ENCODE measurements at places on chromosomes 3 and 15.

GRCh38 chr15:78108300-78109084, 16.1 kb downstream of the SH2D7 start:
- DNase-seq, result peak; percentile 90

GRCh38 chr3:32411442-32411841, 19.8 kb downstream of the CMTM7 start:
- DNase-seq, result no peak

DNA sequence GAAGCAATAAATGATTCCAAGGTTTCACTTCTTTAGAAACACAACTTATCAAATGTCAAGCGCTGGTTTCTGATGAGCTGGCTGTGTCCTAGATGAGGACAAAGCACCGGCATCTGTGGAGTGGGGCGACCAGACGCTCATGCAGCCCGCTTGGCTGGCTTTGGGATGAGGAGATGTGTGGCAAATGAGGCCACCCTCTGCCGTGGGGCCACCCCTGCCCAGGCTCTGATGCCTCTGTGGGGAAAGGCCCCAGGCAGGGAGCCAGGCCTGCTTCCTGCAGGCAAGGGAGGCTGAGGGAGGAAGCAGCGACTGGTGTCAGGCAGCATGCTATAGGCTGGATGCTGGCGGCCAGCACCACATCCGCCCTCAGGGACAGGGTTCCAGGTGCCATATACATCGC, 102.9 kb downstream of the HERC2 start:
- no peak for DNase-seq

DNA sequence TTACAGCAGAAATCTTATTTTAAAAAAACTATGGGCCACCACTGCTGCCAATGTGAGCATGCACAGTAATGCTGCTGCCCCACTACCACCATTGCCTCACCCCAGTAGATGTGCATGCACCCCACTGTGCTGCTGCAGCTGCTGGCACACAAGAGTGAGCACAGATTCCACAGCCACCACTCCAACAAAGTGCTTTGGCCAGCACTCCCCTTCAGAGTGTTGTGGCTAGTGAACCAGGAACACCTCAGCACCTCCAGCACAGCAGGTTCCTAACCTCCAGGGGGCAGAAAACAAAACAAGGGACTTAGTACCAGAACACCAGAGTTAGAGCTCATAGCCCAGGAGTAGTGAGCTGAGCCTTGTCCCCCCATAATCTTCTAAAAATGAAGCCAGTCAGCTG, 629.6 kb downstream of the PYDC2 start:
- DNase-seq, result no peak

- no peak for DNase-seq
These were observed 21.9 kb downstream of the LRTM1 start for GRCh38 chr3:54905920-54906319.

- no peak for DNase-seq
These were observed 27.9 kb upstream of the PRR23E start for GRCh38 chr3:127165036-127165435.

DNA sequence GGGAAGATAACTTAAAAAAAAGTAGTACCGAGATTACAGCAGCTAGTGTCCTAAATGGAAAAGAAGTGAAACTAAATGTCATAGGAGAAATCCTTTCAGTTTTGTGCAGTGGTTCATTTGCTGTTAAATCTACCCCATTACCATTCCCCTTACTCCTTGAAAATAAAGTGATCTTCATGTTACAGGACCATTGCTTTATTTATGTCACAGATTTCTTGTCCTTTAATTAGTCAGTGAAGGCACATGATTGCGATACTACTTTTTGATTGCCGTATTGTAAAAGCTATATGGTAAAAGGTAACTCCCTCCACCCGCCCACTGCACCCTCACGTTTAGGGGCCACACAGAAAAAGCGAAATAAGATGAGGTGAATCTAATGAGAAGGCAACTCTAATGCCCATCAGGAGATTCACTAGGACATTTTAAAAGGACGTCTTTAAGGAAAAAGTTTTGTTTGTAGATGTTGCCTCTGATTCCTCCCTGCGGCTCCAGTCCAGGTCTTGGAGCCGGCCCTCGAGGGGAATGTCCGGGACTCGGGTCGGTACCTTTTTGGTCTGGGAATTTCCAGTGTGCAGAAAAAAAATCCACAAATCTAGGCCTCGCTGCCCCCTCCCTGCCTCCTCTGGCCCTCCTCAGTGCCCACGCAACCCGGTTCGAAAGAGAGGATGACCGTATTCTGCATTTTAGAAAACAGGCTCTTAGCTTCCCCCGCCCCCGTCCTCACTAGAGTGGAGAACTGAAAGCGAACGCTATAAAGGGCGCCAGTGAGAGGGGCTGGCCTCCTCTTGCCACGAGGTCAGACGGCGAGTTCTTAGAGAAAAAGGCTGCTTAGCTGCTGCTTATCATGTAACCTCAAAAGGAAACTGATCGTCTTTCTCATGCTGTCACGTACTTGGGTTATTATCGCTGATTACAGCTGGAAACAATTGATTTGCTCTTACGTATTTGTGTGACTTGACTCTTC, 21.8 kb upstream of the NFKBIZ start:
- DNase-seq, result peak; percentile 55

Measured in T-helper 1 cell (primary cell).